ENCODE measurements at places on chromosomes 3 and 15. TPM values are rescaled to one million over a fixed set of nuclear protein-coding genes. Genes with fewer than 3 reads are reported as not detected.

WDR72 gene
- 2.3 TPM for total RNA-seq

SNX4 gene
- total RNA-seq, result 65.4 TPM

SNURF gene
- total RNA-seq, result 21.1 TPM

KNG1 gene
- not detected for total RNA-seq

OXTR gene
- total RNA-seq, result 3.9 TPM

ADGRG7 gene
- total RNA-seq, result not detected

GRAMD2A gene
- 0.43 TPM for total RNA-seq

DNA sequence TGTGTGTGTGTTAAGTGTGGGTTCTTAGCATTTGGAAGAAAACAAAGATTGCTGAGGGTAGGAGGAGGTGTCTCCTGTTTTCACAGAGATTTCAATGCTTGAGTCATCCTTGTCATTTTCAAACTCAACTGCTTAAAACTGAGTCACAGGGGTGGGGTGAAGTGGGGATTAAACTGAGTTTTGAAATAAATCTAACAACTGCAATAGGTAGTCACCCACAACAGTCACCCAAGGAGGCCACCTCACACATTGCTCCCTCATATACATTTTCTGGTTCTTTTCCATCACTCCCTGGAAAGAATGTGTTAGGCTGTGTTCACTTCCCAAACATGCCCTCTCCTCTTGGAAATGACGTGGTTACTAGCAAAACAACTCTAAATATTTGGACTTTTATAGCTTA, 187.7 kb upstream of the CMC1 start:
- H3K27me3 ChIP-seq, result no peaks in the 10 kb centered on the region
- no peaks in the 10 kb centered on the region for H3K36me3 ChIP-seq
- peaks cover 6% of the 10 kb centered on the region for H3K4me1 ChIP-seq
- no peak for DNase-seq
- H3K27ac ChIP-seq, result no peak overlapping the region

- peaks cover 20% of the 10 kb centered on the region for H3K4me1 ChIP-seq
- H3K36me3 ChIP-seq, result peaks cover 20% of the 10 kb centered on the region
- H3K27me3 ChIP-seq, result no peaks in the 10 kb centered on the region
- H3K27ac ChIP-seq, result peak overlapping the region; percentile 43
- H3K4me3 ChIP-seq, result peak overlapping the region; percentile 6
- peak; percentile 34 for DNase-seq
Measured at GRCh38 chr3:131494706-131495105, 8.1 kb downstream of the MRPL3 start.

- H3K4me1 ChIP-seq, result no peaks in the 10 kb centered on the region
- no peaks in the 10 kb centered on the region for H3K27me3 ChIP-seq
- H3K36me3 ChIP-seq, result no peaks in the 10 kb centered on the region
- no peak overlapping the region for H3K4me3 ChIP-seq
- no peak for DNase-seq
- no peak overlapping the region for H3K27ac ChIP-seq
Measured at GRCh38 chr3:171896316-171896715, 53.2 kb downstream of the TMEM212 start.

GRCh38 chr3:127377801-127378655, 90.2 kb upstream of the PRR20G start:
- no peak overlapping the region for H3K4me3 ChIP-seq
- no peaks in the 10 kb centered on the region for H3K36me3 ChIP-seq
- DNase-seq, result no peak
- H3K27me3 ChIP-seq, result no peaks in the 10 kb centered on the region

DNA sequence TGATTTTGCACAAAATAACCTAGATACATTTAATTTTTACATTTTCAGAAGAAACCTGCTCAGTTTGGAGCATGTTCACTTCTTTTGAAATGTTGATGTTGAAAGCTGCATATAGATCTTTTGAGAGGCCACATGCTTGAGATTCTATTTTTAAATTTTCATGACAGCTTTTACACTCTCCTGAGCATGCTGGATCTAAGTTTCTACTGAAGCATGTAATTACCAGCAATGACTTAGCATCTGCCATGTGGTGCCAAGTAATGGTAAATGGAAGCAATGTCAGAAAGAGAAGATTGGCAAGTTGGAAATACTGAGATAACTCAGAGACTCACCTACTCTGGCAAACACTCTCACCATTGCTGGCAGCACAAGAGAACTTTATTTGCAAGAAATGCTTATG, 310.6 kb downstream of the NSUN3 start:
- no peak overlapping the region for H3K27ac ChIP-seq
- no peaks in the 10 kb centered on the region for H3K27me3 ChIP-seq
- H3K4me3 ChIP-seq, result no peak overlapping the region
- H3K4me1 ChIP-seq, result peaks cover 17% of the 10 kb centered on the region
- DNase-seq, result no peak
- no peaks in the 10 kb centered on the region for H3K36me3 ChIP-seq

DNA sequence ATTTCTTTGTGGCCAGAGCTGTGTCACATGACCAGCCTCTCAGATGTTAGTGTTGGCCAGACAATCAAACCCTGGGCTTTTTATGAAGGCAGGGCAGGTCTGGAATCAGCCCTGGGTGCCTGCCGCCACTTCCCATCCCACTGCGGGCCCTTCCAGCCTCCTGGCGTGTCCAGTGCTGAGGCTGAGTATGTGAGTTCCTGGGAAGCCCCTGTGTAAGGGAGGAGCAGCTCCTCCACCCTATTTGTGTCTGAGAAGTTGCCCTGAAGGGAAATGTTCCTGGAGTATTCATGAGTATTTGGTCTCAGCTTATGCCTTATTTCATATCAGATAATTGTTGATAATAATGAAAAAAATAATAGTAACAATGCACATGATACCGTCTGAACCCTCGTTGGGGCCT, 190.1 kb downstream of the NSMCE3 start:
- no peaks in the 10 kb centered on the region for H3K4me1 ChIP-seq
- no peak overlapping the region for H3K27ac ChIP-seq
- H3K27me3 ChIP-seq, result no peaks in the 10 kb centered on the region
- peaks cover 2% of the 10 kb centered on the region for H3K36me3 ChIP-seq
- DNase-seq, result no peak

DNA sequence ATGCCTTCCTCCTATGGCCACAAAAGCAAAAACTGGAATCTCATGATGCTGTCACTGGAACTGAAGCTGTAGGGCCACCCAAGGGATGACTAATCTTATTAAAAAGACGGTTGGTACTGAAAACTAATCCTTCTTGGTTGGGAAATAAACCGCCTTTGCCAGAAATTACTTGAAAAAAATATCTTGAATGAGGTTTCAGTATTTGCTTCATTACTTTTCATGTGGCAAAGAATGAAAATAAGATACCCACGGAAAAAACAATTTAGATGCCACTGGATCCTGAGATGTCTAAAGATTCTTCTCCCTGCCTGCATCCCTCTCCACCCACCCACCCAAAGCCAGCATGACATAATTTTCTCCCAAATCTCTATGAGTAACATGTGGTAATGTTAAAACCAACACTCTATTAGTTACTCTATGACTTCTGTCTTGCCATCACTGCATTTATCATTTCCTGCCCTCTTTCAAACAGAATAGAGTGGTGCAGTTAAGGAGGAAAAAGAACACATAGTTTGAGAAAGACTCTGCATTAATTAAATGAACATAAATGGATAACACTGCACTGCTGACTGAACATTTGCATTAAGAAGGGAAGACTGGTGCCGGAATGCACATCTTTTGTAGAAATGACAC, 111.8 kb upstream of the DPH6 start:
- no peaks in the 10 kb centered on the region for H3K36me3 ChIP-seq
- H3K4me1 ChIP-seq, result no peaks in the 10 kb centered on the region
- no peaks in the 10 kb centered on the region for H3K27me3 ChIP-seq
- DNase-seq, result peak; percentile 3

- H3K36me3 ChIP-seq, result peaks cover 2% of the 10 kb centered on the region
- no peaks in the 10 kb centered on the region for H3K4me1 ChIP-seq
- H3K27me3 ChIP-seq, result no peaks in the 10 kb centered on the region
Measured at GRCh38 chr3:142394921-142395622, 52.8 kb downstream of the XRN1 start.

DNA sequence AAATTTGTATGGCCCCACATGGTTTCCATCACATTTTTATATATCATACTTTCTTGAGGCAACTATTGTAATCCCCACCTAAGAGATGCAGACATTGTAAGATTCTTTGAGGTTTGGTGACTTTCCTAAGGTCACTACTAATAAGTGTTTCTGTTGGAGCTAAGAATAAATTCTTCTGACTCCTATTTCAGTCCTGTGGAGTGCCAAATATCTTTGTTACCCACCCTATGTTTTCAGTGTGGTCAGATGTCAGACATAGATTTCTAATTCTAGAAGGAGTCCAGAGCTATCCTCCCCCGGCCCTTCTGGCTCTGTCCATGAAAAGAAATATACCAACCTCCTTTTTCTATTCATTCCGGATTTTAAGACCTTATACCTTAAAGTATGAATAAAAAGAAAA, 46.2 kb upstream of the FILIP1L start:
- DNase-seq, result no peak
- no peak overlapping the region for H3K27ac ChIP-seq
- no peaks in the 10 kb centered on the region for H3K36me3 ChIP-seq
- H3K4me3 ChIP-seq, result no peak overlapping the region
- no peaks in the 10 kb centered on the region for H3K4me1 ChIP-seq
- H3K27me3 ChIP-seq, result no peaks in the 10 kb centered on the region

- peaks cover 58% of the 10 kb centered on the region for H3K4me1 ChIP-seq
- H3K4me3 ChIP-seq, result no peak overlapping the region
- H3K27ac ChIP-seq, result no peak overlapping the region
- DNase-seq, result no peak
- no peaks in the 10 kb centered on the region for H3K27me3 ChIP-seq
Measured at GRCh38 chr15:93243573-93243972, 154.6 kb upstream of the RGMA start.

DNA sequence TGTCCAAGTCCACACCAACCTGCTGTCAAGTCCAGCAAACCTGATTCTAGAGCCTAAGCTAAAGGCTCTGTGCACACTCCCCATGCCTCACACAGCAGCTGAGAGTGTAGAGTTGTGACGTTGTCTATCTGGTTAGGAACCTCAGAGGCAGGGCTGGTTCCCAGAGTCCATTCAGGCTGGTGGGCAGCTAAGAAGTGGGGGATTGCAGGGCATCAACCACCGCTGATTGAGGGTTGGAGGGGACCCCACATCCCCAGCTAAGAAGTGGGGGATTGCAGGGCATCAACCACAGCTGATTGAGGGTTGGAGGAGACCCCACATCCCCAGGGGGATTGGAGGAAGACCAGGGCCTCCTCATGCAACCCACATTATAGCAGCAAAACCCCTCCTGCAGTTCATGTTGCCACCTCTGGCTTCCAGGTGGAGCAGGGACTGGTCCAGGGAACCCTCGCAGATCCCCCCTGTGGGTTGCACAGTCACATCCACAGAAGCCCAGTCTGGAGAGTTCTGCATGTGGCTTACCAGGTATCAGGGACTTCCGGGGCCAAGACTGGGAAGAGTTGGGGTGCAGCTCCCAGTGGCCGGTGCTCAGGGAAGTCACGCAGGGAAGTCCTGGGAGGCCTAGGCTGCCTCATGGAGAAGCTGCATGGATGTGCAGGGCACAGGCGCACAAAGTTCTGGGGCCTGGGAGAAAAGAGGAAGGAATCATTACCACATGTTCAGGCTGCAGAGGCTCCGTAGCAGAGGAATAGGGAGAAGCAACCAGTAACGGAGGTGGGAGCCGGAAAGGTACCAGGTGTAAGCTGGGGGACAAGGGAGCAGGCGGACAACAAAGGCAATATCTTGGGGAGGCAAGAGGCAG, 71.4 kb upstream of the PCSK6 start:
- no peak for DNase-seq
- no peak overlapping the region for H3K4me3 ChIP-seq
- no peaks in the 10 kb centered on the region for H3K27me3 ChIP-seq
- H3K4me1 ChIP-seq, result no peaks in the 10 kb centered on the region
- no peak overlapping the region for H3K27ac ChIP-seq

GRCh38 chr3:100426067-100426682, 24.8 kb downstream of the LNP1 start:
- DNase-seq, result no peak
- H3K4me1 ChIP-seq, result peaks cover 21% of the 10 kb centered on the region
- no peak overlapping the region for H3K27ac ChIP-seq
- no peaks in the 10 kb centered on the region for H3K36me3 ChIP-seq
- H3K4me3 ChIP-seq, result no peak overlapping the region

DNA sequence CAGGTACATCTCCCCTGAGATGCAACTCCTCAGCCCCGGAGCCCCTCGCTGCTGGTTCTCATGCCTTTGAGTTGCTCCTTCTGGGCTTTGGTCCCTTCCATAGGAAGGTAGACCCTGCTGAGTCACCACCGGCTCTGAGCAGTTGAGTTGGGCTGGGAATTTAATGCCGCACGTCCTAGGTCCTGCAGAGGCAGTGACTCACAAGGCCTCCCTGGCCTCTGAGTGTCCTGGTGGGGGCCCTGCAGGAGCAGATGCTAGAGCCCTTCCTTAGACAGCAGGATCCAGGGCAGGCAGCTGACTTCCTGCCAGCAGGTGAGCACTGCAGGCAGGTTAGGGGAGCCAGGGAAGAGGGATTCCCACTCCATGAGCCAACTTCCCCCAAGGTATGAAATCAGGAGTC, 5.5 kb upstream of the NTRK3 start:
- no peaks in the 10 kb centered on the region for H3K4me1 ChIP-seq
- H3K27me3 ChIP-seq, result peaks cover 67% of the 10 kb centered on the region
- H3K36me3 ChIP-seq, result no peaks in the 10 kb centered on the region
- no peak for DNase-seq

- H3K36me3 ChIP-seq, result peaks cover 34% of the 10 kb centered on the region
- no peak overlapping the region for H3K27ac ChIP-seq
- DNase-seq, result peak; percentile 69
- no peaks in the 10 kb centered on the region for H3K4me1 ChIP-seq
- H3K27me3 ChIP-seq, result no peaks in the 10 kb centered on the region
Measured at GRCh38 chr15:43769584-43770228, 7.1 kb downstream of the ELL3 start.

GRCh38 chr3:53163444-53164387, 2.7 kb downstream of the PRKCD start:
- no peak overlapping the region for H3K27ac ChIP-seq
- no peak overlapping the region for H3K4me3 ChIP-seq
- DNase-seq, result no peak
- peaks cover 31% of the 10 kb centered on the region for H3K27me3 ChIP-seq
- H3K36me3 ChIP-seq, result no peaks in the 10 kb centered on the region
- H3K4me1 ChIP-seq, result peaks cover 39% of the 10 kb centered on the region

GRCh38 chr3:59920822-59921221, 871.0 kb upstream of the CFAP20DC start:
- no peaks in the 10 kb centered on the region for H3K27me3 ChIP-seq
- DNase-seq, result no peak
- H3K36me3 ChIP-seq, result no peaks in the 10 kb centered on the region
- no peak overlapping the region for H3K27ac ChIP-seq
- H3K4me1 ChIP-seq, result no peaks in the 10 kb centered on the region
- H3K4me3 ChIP-seq, result no peak overlapping the region

GRCh38 chr3:153028381-153028780, 133.6 kb upstream of the RAP2B start:
- DNase-seq, result no peak
- no peaks in the 10 kb centered on the region for H3K36me3 ChIP-seq
- no peaks in the 10 kb centered on the region for H3K4me1 ChIP-seq
- no peak overlapping the region for H3K4me3 ChIP-seq
- no peak overlapping the region for H3K27ac ChIP-seq
